Activated T-helper 1 cell treated with anti-CD3 and anti-CD28 coated beads, Interleukin-2, amount 50 U/mL, for 16 hours (primary cell): ENCODE measurements at places on chromosomes 11 and 22.

DNA sequence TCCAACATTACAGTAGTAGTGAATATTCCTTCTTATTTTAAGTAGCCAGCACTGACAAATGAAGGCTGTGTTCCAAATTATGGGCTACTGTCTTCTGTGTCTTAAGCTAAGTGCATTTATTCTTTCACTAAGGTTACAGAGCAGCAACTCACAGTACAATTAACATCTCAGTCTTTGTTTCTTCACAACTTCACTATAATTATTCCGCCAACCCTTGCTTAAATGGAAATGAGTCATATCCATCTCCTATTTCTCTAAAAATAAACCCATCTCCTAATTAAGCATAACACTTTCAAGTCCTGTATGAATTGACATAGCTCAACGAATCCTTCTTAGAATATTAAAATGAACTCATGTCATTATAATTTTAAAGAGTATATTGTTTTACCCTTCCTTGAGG, 6.7 kb downstream of the ETS1 start:
- no peak for DNase-seq

- DNase-seq: no peak
Measured at GRCh38 chr11:65502555-65503367, 3.9 kb downstream of the MALAT1 start.

DNA sequence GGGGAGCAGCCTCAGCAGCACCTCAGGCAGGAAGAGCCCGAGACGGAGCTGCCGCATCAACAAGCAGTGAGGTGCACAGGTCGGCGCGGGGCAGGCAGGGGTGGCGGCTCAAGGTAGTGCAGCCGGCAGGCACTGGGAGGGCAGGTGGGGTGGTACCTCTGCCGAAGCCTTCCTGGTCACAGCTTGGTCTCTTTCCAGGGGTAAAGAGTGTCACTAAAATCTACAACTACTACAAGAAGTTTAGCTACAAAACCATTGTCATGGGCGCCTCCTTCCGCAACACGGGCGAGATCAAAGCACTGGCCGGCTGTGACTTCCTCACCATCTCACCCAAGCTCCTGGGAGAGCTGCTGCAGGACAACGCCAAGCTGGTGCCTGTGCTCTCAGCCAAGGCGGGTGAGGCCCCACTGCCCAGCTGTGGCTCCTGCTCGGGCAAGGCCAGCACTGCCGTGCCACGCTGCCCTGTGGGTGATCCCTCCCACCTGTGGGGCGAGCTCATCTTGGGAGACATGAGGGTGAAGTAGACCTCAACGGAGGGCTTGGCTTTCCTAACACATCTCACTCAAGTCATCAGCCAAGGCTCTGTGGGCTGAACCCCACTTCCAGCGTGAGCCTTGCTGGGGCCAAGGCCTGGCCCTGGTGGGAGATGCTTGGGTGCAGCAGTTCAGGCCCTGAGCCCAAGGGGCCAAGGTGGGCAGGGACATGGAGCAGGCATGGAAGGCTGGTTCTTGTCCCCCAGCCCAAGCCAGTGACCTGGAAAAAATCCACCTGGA, 13.6 kb downstream of the GATD1 start:
- DNase-seq: no peak

- DNase-seq: no peak
Measured at GRCh38 chr11:2691355-2691761, 8.4 kb downstream of the KCNQ1OT1 start.

GRCh38 chr22:38871360-38872171, 450 bp downstream of the CBX6 start:
- DNase-seq: no peak

DNA sequence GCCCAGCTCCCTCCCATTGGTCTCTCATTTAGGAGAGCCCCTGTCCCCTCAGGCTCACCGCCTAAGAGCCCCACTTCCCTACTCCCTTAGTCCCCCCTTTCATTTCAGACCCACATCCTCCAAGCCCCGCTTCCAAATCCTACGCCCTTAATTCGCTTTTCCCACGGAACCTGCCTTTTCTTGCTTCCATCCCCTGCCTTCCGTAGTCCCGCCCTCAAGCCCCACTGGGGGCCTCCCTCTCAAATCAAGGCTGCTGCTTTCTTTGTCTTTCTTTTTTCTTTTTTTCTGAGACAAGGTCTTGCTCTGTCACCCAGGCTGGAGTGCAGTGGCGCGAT, 396 bp downstream of the CCDC157 start:
- DNase-seq: no peak

DNA sequence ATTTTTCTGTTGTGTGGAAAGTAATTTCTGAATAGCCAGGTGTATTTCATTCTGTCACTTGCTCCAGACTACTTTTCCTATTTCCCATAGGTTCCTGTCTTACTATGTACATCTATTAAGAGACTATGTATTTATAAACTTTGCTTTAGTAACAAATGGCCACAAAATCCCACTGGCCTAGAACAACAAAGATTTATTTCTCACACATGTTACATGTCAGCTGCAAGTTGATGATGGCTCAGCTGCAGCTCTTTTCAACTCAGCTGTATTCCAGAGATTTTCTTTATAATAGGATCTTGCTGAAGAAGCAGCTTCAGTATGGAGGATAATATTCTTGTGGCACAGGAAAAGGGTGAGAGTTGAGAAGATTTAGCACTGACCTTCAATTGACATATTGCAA, 539.6 kb upstream of the LRRC4C start:
- DNase-seq: no peak

DNA sequence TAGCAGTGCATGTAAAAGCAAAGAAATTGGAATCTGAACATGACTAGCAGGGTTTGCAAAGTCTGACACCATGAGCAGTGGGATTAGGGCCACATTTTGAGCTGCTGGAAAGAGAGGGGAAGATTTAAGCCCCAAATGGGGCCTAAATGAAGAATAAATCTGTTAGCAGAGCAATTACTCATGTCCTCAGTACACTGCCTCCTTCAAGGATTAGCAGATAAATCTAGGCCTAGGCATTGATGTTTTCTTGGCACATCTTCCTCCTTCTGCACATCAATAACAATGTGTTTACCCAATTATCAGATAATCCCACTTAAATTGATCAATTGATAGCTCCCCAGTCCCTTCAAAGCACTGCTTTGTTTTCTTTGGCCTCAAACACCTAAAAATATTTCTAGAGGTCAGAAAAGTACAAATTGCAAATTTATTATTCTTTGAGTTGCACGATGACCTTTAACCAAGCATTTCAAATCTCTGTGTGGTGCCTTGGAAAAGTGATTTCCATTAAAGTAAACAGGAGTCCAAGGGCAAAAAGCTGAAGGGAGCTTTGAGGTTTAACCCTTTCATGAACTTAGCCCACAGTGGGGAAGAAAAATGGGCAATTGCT, 514.7 kb upstream of the CHORDC1 start:
- DNase-seq: no peak

GRCh38 chr11:19013181-19013857, 47.2 kb downstream of the MRGPRX2 start:
- no peak for DNase-seq

DNA sequence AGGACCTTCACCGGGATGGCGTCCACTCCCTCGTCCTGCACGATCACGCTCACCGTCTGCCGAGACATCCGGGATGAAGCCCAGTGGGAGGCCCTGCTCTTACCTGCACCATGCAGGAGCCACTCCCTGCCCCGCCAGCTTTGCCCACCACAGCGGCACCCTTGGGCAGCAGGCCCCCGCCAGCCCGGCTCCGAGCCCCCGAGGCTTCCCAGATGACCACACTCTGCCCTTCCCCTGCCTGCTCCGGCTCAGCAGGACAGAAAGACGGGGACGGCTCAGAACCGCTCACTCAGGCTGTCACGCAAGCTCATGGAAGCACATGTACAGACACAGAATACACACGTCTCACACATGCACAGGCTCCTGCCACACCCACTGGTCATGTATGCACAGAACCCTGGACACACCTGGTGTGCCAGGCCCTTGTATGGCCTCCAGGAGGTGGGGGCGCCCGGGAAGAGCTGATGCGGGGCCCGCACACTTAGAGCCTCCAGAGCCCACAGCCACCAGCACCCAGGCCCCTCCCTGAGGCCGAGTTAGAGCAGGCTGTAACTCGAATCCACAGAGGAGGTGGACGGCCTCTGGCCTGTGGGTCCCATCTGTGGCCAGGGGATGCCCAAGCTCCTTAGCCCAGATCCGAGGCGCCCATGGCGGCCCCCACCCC, 8.9 kb upstream of the MAPK11 start:
- no peak for DNase-seq

- no peak for DNase-seq
Measured at GRCh38 chr11:32092581-32093170, 1.8 kb downstream of the RCN1 start.

DNA sequence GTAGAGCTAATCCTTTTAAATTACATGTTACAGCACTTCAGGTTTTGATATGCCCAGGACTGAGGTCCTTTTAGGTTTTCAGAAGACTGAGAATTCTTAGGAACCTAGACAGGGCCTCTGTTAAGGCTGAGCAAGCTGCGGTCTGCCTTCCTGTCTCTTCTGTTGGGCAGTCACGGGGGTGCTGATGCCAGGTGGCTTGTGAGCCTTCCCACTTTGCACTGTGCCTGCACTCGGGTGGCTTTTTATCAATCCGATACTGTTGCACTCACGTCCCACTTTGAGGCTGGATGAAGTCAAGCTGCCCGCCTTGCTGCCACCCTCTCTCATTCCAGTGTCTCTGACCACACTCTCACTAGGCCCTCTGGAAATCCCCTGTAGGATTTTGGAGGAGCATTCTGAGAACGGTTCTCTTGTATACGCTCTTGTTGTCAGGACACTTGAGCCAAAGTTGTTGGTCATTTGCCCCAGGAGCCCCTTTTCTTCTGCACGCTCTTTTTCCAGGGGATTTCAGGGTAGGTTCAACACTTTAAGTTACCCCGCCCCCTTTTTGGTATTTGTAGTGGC, 141.8 kb downstream of the TEAD1 start:
- DNase-seq: no peak

DNA sequence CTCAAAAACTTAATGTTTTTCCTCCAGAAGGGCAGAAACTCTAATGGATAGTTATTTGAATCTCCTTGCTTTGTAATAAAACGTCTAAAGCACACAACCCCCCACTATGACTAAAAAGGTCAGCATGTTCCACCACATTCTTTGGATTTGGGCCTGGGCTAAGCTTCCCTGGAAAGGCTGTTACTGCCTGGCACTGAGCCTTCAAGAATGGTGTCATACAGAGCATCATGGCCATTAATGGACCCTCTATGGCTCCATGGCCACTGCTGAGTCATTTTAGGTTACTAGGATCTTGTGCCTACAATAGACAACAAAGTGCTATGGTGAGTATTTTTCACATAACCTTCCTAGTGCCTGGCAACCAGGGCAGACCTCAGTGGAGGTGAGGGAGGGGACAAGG, 242.6 kb upstream of the FAT3 start:
- no peak for DNase-seq

GRCh38 chr22:39454385-39454871, 2.4 kb upstream of the MGAT3 start:
- no peak for DNase-seq

DNA sequence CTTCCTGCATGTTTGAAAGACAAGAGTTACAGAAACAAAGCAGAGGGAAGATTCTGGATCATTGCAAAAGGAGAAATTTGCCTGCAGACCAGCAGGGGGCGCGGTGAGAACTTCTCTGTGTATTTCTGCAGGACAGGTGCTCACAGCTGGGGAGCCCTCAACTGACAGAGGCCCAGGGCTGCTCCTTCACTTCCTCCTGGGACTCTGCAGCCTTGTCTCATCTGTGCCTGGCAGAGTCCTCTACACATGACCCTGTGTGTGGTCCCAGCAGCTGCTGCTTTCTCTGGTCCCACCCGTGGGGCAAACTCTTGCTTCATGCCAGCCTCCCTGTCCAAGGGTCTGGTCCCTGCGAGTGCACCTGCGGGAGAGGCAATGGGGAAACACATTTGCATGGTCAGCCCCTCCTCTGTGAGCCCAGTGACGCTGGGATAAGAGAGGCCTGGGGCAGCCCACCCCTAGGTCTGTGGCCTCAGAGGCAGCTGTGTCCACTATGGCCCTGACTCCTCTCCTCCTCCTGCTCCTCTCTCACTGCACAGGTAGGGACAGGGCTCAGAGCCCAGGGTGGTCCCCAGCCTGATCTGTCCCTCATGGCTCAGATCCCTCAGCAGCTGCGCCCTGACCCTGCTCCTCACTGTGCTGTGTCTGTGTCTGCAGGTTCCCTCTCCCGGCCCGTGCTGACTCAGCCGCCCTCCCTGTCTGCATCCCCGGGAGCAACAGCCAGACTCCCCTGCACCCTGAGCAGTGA, 43.2 kb upstream of the VPREB1 start:
- no peak for DNase-seq

GRCh38 chr22:48594016-48594756, 1233.5 kb downstream of the BRD1 start:
- DNase-seq: no peak

DNA sequence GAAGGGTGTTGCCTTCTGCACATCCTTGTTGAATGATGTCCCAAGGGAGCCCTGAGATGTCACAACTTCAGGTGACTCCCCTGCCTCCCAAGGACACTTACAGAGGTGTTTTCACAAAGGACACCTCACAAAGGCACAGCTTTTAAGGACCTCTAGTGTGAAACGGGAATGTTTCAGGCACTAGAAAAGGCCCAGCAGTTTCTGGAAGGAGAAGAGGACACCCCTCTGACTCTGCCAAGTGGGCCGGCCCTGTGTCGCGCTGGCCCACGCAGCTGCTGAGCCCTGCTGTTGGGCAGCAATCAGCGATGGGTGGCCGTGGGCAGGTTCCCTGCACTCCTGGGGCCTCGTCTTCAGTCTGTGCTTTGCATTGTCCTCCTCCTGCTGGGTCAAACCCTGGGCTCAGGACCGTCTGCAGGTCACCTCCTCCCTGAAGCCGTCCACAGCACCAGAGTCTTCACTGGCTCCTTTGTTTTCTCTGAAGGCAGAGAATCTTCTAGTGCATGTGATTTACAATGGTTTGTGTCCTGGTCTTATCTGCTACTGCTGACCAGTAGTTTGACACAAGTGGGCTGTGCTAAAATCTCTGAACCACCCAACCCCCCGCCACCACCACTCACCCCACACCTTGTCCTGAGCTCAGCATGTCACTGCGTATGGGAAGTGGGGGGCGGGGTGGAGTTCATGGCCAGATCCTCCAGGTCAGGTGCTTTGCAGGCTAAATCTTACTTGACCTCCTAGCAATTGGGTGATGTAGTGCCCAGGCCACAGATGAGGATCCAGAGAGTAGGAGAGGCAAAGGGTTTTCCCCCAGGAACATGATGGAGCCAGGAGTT, 3.2 kb downstream of the LINC01488 start:
- no peak for DNase-seq

DNA sequence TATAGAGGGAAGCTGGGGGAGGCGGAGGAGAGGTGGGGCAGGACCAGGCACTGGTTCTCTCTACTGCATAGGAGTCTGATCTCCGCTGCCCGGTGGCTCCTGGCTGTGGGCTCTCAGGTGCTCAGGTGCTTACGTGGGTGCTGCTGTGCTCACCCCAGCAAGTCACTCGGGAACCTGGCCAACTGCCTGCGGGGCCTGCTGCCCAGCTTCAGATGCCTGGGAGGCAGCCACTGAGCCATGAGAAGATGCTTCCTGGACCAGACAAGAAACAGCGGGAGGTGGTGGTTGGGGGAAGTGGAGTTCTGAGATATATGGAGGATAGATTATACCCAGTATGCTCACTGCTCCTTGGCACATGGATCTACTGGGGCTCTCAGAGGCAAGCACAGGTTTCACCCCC, 1303.4 kb downstream of the TBC1D22A start:
- no peak for DNase-seq
